ENCODE measurements at places on chromosomes 3 and 15.

DNA sequence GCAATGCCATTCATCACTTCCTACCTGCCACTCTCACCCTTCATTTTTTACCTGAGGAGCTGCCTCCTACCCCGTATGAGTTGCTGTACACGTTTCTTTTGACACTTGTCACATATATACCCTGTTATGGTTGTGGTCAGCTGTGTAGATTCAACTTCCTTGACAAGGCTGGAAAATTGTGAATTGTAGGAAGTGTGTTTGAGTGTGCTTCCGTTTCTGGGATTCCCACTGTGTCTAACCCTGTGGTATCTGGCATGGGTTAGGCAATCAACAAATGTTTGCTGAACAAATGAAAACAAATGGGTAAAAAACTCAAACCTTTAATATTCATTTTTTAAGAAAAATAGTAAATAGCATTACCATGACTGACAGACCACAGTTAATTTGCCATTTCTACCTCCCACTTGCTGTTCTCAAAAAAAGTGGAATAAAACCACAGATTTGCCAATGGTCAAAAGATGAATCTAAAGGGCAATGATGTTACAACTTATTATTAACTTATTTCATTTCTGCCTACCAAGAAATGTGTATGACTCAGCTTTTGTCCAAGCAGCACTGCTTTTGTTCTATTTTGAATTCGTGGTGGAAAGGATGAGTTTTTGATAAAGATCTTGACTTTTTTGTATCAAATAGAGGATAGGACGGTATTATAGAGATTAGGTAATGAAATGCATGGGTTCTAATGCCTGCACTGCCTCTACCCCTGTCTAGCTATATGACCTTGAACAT is 404.6 kb downstream of the LPP start:
- no peak for DNase-seq

- no peak for DNase-seq
Observed at GRCh38 chr3:177622520-177622919, 425.2 kb upstream of the TBL1XR1 start.

DNA sequence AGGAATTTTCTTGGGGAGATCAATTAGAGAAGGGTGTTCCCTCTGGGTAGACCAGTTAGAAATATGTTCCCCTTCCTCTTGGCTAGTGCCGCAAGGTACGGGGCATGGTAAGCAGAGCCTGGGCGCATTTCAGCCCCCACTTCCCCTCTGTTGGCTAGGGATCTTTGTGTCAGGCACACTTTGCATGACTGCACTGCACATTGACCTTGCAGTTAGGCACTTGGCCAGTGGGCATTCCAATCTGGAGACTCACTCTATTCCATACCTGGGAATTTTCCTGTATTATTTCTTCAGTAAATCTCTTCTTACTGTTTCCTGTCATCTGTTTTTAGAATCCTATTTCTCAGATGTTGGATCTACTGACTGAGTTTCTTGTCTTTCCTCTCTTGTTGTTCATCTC is 30.0 kb upstream of the CACNA1D start:
- no peak for DNase-seq

DNA sequence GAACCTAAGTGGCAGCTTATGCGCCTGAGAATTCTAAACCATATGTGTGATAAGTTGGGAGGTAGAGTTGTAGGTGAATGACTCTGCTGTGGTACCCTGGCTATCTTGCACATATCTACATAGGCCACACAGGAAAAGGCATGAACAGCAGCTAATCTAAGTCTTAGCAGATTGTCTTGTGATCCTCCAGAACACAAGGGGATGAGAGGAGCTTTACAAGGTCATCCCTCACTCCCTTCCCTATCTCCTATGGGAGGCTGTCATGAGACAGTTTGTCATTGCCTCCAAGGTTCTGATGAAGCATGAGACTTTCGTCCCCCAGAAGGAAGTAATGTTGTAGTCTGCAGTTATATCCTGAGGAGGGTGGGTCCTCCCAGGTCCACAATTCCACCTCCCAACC is 3.7 kb upstream of the ZNF662 start:
- no peak for DNase-seq

- DNase-seq: peak; percentile 14
Observed at GRCh38 chr3:45795882-45796765, at the start of gene SLC6A20. SLC6A20 (minus strand) TSS chr3:45796536; CDS start chr3:45796419, 117 bp downstream.

DNA sequence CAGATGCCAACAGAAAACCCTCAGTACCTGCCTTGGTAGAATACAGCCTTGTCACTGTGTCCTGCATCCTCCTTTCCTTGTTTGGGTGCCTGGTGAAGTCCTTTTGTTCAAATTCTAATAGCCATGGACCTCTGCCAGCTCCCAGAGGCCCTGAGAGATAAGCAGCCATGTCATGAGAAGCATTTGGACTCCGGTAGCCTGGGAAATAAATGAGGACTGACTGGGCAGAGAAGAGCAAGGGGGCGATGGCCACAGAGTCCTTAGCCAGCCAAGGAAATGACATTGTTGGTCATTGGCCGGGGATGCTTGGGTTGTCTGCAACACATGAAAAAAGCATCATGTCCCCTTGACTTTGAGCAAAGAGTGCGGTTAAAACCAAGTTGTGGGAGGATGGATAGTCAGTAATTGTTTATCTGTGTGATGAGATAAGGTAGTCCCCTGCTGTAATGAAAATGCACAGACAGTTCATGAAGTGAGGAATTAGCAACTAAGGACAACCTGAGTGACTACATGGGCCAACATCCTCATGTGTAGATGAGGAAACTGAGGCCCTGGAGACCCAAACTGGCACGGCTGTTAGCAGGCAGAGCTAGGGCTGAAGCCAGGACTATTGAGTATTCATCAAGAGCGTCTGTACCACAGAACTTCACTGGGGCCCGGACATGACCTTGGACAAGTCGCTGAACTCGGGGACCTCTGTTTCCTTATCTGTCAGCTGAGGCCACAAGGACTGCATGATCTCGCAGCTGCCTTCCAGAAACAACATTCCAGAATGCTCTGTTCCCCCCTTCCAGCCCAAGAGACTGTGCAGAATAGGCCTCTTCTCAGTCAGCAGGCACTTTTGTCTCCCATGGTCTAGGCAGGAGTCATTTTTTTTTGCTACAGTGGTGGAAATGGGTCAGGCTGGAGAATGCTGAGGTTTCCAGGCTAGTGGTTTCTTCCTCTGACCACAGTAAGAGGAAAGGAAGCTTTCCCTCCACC is 90.5 kb upstream of the CTDSPL start:
- no peak for DNase-seq

DNA sequence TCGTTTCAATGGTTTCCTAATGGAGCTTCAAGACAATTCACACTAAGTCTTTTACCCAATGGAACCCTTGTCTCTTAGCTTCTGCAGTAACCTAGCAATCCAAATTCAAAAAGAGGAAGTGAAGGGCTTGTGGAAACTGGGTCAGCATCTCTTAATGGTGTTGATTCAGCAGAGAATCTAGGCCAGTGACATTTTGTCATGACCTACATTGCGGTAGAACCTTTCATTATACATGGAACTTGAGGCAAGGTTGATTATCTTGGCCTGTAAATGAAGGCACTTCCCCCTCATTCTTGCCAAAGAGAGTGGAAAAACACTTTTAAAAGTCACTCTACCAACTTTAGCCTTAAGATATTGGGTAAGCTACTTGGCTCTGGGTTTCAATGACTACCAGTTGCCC is 42.8 kb downstream of the C2CD4B start:
- no peak for DNase-seq

- DNase-seq: peak; percentile 71
Observed at GRCh38 chr3:32816439-32817256, 1.1 kb upstream of the TRIM71 start.

DNA sequence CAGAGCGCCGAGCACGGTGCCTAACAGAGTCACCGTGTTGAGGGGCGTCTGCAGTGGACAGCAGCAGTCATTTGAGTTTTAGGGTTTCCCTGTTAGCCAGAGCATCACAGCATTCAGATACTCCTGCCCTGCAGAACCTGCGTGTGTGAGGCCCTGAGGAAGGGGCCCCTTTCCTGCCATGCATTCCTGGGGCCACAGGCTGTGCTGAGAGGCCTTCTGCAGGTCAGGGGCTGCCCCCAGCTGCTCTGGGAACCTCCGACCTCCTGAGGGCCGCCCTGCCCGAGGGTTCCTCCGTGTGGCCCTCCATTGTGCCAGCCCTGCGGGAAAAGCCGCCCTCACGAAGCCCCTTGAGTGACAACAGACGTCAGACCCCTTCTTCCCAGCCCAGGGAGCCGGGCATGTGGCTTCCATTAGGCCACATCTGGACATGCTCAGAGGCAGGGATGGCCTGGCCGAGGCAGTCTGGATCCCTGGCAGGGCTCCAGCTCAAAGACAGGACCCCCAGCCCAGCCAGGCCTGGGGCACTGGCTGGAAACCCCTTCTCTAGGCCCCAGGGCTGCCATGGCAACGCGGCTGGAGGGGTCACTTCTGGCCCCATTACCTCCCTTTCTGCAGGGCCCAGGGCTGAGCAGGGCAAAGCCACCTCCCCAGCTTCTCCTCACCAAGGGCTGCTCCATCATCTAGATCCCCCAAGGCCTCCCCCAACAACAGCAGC is 25.3 kb downstream of the FBLN2 start:
- no peak for DNase-seq

DNA sequence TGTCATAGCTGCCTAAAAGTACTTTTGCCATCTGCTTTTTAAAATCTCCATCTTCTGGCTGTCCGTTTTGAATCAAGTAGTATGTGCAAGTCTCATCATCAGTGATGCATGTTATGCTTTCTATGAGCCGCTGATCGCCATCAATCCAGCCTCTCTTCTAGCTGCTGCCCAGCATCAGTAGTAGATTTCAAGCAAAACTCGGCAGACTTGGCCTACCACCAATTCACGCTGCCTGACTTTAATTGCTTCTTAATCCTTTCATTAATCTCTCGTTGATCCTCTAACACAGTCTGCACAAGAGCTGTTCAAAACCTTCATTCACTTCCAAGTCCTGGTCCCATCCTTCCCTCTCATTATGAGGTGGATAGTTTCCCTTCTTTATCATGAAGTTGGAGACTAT is 104.9 kb downstream of the NSUN3 start:
- DNase-seq: no peak

DNA sequence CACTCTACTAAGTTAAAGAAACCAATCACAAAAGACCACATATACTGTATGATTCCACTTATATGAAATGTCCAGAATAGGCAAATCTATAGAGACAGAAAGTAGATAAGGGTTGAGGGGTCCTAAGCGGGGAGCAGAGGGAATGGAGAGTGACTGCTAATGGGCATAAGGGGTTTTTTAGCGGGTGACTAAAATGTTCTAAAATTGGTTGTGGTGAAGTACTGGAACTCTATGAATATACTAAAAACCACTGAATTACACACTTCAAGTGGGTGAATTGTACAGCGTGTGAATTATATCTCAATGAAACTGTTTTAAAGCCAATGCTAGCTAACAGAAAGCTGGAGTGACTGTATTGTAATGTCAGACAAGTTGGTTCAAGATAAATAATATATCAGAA is 33.3 kb downstream of the KPNA1 start:
- no peak for DNase-seq

- no peak for DNase-seq
Observed at GRCh38 chr3:115877615-115877899, 254.2 kb downstream of the GAP43 start.

- no peak for DNase-seq
Observed at GRCh38 chr3:106086636-106087035, 217.8 kb upstream of the CBLB start.

DNA sequence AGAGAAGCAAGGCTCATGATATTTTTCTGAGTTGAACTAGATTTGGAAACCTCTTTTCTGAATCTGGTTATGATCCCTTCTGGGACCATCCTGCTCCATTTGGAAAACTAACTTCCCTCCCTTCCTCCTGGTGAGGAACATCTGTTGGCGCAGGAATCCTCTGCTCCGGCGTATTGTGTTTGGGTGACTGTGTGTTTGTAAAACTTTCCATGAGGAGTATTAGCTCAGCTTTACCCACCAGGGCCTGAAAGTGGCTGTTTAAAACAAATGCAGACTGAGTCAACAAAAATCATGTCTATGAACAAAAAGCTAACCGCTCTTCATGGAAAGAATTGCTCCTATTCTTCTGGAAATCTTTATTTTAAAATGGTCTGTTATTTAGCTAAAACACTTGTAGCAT is 17.7 kb downstream of the STARD9 start:
- DNase-seq: no peak

- DNase-seq: no peak
Observed at GRCh38 chr3:8481380-8481779, 20.2 kb upstream of the LMCD1 start.

GRCh38 chr15:30063835-30064546 is 18.8 kb upstream of the GOLGA8J start:
- no peak for DNase-seq

DNA sequence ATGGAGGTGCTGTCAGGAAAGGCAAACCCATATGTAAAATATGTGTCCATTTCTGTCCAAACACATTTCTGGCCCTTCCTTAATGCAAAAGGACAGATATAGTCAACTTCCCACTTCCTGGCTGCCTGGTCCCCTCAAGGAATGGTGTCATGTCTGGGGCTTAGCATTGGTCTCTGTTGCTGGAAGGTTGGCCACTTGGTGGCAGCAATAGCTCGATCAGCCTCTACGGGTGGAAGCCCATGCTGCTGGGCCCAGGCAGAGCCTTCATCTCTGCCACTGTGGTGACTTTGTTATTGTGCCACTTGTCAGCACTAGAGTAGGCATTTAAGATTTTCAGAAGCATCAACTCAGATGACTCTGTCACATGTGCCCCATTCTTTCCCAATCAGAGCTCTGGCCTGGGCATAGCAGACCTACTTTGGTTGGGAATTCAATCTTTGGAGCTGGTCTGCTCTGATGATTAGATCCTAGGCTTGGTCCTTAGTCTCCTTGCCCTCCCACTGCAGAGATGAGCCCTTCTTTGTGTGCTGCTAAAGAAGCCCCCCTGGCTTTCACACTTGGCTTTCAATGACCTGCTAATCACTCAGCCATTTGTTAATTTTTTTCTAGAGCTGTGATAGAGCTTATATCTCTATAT is 51.0 kb upstream of the SPSB4 start:
- DNase-seq: peak; percentile 57

- no peak for DNase-seq
Observed at GRCh38 chr15:70910958-70911357, 18.3 kb downstream of the LRRC49 start.

DNA sequence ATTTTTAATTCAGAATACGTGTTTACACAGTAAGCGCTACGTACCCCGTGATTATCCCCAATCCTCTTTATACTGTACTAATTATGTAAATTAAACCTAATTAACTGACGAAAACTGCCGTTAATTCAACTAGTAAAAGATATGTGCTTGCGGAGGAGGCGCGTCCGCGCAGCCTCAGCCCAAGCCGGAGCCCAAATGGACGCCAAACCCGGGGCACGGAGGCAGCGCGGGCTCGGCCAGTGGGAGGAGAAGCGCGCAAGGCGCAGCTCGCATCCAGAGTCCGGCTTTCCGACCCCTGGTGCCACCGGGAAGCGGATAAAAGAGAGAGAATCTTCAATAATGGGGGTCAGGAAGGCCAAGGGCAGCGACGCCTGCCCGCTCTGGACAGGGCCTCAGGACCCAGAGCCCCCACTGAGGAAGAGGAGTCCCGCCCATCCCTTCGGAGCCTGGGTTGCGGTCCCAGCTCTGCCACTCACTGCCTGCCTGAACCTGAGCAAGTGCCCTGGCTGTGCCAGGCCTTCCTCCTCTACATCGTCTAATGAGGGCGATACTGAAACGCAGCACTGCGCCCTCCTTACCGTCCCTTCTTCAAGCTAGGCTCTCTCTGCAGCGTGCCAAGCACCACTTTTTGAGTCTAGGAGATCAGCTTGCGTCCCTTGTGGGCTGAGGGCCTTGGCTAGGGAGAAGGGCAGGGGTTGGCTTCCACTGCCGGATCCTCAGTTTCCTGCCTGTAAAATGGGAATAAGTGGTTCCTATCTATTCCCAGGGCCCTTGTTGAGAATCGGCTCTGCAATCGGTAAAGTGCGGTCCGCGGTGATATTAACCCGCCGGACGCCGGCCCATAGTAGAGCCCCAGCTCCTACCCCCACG is 5.0 kb upstream of the SKOR1 start:
- DNase-seq: no peak

- DNase-seq: no peak
Observed at GRCh38 chr15:89215627-89216026, 5.8 kb downstream of the RLBP1 start.

Data from neural crest cell (in vitro differentiated cells).